Uterus (tissue), 4 donors: ENCODE measurements at places on chromosomes 2 and 18. TPM values are rescaled to one million over a fixed set of nuclear protein-coding genes. Genes with fewer than 3 reads are reported as not detected.

GRCh38 chr18:69854455-69854854 is 93.2 kb downstream of the CD226 start:
- DNase-seq, result no peak

GRCh38 chr2:145615626-145616025 is 1095.7 kb upstream of the ZEB2 start:
- no peak for DNase-seq

The LCT gene
- not detected for total RNA-seq

DNA sequence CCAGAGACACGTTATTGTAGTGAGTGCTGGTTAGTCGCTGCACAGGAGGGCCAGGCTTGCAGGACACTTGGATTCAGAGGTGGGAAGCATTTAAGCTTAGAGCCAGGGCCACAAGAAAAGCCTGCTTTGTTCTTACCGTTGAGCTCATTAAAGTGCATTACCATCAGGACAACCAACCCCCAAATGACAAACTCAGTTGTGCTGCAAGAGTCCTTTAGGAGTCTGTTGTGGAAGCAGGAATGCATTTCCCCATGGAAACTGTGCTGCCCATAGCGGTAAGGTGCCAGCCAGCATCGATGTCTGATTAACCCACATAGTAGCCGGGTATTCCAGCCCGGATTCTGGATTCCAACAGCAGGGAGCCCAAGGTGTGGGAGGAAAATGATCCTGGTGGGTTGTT is 23.4 kb upstream of the REEP1 start:
- DNase-seq, result no peak

The GPR39 gene
- total RNA-seq, result 6.8 TPM

DNA sequence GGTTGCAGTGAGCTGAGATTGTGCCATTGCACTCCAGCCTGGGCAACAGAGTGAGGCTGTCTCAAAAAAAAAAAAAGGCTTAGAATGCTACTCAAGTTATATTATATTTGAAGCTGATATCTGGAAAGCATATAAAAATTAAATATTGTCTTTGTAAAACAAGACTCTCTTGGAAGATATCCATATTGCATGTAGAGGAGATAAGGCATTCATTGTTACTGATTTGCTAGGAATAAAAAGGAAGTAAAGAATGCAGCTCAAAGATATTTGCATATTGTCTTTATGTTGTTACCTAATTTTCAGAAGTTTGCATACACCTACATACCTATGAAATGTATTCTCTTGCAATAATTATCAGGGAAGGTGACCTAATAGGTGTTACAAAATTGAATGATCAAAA is 79.4 kb downstream of the MYOM1 start:
- DNase-seq, result no peak

GRCh38 chr18:39037925-39038324 is 1472.3 kb upstream of the CELF4 start:
- no peak for DNase-seq

The SLC19A3 gene
- 0.55 TPM for total RNA-seq

GRCh38 chr2:19536136-19536535 is 177.7 kb upstream of the OSR1 start:
- no peak for DNase-seq

- peak; percentile 26 for DNase-seq
These were observed 23.7 kb downstream of the TMEM127 start for GRCh38 chr2:96241900-96242611.

DNA sequence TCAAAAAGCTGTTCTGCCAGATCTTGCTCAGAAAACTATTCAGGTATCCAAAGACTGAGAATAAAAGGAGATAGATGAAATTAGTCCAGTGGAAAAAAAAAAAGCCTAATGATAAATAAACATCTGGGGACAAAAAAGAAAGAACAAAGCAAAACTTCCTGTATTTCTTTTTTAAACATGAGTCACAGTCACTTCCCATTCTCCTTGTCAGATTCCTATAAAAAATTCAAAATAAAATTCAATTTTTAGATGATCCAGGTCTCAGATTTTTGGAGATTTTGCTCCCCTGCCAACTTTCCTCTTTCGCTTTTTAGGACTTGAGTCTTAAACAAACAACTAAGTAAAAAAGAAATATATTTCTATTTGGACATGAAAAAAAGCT is 127.4 kb downstream of the MEIS1 start:
- no peak for DNase-seq

The MBOAT2 gene
- total RNA-seq, result 20.0 TPM

The MERTK gene
- total RNA-seq, result 30.3 TPM

The CXCR4 gene
- 7.1 TPM for total RNA-seq

The APOB gene
- not detected for total RNA-seq

The TRIM43 gene
- not detected for total RNA-seq

DNA sequence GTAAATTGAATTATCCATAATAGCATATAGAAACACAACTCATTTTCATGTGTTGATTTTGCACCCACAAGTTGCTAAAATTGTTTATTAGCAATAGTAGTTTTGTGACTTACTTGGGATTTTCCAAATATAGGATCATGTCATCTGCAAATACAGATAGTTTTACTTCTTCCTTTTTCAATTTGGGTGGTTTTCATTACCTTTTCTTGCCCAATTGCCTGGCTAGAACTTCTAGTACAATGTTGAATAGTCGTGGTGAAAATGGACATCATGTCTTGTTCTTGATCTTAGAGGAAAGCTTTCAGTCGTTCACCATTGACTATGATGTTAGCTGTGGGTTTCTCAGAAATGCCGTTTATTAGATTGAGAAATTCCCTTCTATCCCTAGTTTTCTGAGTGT is 60.2 kb upstream of the TCF7L1 start:
- DNase-seq, result no peak

The RSAD2 gene
- total RNA-seq, result 12.2 TPM
